ENCODE measurements at places on chromosomes 6 and 20. TPM values are rescaled to one million over a fixed set of nuclear protein-coding genes. Genes with fewer than 3 reads are reported as not detected.

Gene EYS
- 0.86 TPM for polyA plus RNA-seq

Gene KCNQ5
- polyA plus RNA-seq: 0.36 TPM

Gene PRL
- 0.19 TPM for polyA plus RNA-seq

DNA sequence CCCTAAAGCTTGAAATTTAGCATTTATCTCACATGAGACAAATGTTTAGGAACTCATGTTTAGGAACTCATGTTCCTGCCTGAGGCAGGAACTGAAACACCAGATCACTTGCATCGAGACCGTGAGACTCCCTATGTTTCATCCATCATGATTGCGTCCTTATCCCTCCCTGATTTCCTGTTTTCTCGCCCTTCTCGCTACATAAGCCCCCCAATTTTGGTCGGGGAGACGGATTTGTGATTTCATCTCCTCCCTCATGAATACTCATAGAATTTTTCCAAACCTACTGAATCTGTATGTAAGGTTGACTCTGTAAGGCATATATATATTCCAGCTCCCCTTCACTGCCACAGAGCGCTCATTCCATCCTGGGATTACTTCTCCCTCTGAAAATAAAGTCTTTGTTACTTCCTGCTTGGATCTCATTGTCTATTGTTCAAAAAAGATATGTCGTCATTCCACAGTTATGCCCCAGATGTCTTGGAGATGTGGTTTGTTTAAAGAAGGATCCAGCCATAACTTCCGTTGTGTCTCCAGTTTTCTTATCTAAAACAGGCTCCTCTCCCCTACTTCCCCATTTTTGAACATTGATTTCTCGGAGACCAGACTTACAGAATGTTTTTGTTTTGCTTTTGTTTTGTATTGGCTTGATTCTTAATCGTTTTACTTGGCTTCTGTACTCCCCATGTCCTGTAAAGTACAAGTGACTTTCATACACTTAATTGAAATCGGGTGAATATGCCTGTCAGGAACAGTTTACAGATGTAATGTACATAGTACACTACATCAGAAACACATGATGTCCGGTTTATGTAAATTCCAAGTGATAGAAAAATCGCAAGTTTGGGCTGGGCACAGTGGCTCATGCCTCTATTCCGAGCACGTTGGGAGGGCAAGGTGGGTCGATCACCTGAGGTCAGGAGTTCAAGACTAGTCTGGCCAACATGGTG is 118.7 kb downstream of the HFE start:
- peak; percentile 90 for DNase-seq

DNA sequence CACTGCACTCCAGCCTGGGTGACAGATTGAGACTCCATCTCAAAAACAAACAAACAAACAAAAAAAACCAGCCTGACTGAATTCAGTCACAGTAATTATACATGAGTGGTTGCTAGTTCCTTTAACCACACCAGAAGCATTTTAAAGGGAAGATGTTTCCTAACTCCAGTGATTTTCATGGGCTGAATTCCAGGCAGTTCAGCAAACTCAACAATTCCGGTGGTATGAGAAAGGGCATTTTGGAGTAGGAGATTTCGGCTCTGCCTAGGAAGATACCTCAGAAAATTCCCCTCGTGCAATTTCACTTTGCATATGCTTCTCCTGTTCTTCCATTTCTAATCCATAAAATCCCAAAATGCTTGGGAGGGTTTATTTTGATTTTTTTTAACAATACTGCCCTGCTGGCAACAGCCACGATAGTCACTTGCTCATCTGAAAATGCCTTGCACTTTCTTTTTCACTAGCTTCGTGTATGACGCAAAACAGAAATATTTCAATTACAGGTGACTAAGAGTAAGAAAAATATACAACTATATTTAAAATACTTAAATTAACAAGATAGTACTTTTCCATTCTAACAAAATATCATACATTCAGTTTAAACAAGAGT is 48.3 kb upstream of the IPCEF1 start:
- no peak for DNase-seq

- DNase-seq: peak; percentile 86
These were observed 54.4 kb downstream of the GOPC start for GRCh38 chr6:117547688-117548621.

- DNase-seq: no peak
These were observed 31.9 kb upstream of the TCP11 start for GRCh38 chr6:35173044-35173426.

DNA sequence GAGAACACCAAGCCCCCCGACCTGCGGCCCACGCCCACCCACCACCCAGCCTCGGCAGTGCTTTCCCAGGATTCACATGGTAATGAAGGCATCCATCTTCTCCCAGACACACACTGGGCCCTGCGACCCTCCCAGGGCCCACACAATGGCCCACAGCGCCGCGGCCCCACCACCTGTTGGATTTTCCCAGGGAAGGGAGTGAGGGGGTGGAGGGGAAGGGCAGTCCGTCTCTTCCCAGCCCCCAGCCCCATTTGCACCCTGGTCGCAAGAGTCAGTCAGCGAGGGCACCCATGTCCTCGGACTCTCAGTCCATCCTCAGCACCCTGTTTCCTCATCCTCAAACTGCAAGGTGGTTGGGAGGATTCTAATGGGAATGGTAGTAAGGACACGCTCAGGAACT is 23.7 kb upstream of the ID1 start:
- DNase-seq: no peak

DNA sequence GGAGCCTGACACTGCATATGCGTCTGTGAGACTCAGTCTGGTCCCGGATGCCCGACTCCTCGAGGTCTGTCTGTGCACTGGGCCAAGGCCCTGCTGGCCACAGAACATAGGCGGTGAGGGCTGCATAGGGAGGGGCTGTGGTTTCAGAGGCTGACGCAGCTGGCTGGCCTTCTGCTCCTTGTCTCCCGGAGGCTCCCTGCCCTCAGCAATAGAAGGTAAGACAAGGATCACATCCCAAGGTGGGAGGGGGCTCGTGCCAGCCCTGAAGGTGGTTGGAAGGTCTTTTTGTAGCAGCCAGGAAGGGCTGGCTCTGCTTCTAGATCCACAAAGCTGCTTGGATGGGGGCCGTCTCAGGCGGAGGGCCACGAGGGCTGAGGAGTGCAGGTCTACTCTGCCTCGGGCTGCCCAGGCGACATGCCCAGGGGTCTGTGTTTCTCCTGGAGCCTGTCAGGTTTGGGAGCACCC is 239.8 kb upstream of the SULF2 start:
- peak; percentile 78 for DNase-seq
